Hematopoietic multipotent progenitor cell treated with erythropoietin and hydrocortisone succinate and interleukin-3 and kit ligand, for 4 days (in vitro differentiated cells): ENCODE measurements at places on chromosomes 13 and 19.

- DNase-seq, result peak; percentile 11
Measured at GRCh38 chr19:17246681-17247425, 1.1 kb upstream of the NR2F6 start.

GRCh38 chr13:38577048-38577447, 109.8 kb upstream of the FREM2 start:
- DNase-seq, result peak; percentile 1

DNA sequence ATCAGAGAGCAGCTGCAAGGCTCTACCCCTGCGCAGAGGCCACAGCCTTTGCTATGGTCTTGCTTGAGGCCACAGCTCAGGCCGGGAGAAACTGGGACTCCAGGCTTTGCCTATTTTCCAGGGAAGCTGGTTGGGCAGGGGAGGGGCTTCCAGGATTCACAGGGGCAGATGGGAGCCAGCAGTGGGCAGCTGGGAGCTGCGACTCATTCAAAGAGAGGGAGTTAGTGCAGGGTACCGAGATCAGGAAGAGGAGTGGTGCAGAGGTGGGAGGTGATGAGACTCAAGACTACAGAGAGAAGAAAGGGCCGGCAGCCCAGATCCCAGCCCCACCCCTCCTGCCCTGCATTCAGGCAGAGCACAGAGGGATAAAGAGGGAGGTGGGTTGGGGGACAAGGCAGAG, 12.1 kb downstream of the ADGRE5 start:
- no peak for DNase-seq

DNA sequence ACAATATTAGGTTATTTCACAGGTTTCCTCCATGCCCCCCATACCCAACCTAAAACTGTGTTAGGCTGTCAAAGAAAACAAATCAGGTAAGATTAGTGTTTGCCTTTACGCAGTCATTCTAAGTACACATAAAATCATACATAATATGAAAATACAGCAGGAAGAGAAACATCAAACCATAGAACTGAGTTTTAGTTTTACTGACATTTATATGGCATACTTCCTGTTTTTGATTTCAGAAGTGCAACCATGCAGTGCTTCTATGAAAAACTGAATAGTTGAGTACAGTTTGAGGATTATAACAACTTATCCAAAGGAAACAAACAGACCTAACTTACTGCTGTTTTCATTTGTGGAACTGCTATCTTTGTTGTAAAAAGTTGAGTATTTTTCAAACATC, 91.3 kb downstream of the KCNRG start:
- DNase-seq, result no peak

DNA sequence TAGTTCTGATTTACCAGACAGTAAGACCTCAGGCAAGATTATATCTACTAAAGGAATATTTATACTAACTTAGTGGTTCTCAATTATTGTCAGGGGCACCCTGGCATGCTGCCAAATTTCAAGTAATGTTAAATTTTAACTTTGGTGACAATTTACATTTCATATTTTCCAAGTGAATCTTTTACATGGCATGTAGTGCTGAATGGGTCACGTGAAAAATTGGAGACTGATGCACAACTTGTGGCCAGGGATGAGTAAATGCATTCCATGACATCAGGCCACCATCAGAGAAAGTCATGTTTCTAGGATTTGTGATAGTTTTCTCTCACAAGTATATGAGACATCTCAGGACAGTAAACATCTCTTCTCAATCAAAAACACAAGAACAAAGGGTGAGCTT, 202.6 kb upstream of the SOX21 start:
- no peak for DNase-seq

- DNase-seq, result no peak
Measured at GRCh38 chr13:40566811-40567210, 99.6 kb downstream of the FOXO1 start.

DNA sequence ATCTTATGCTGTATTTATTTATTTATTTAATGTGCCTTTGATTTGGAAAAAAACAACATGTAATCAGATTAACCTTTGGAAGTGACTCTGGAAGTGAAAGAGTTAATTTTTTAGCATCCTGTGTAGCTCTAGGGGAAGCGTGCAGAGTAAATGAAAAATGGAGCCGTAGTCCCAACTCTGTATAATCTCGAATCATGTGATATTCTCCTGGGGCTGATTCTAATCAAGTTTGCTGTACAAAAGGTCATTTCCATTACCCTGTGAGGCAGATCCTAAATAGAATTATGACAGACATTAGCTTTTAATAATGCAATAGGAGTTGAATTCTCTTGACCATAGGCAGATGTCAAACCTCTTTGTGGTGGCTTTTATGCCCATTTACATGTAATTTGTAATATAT, 238.6 kb upstream of the CSNK1A1L start:
- no peak for DNase-seq

DNA sequence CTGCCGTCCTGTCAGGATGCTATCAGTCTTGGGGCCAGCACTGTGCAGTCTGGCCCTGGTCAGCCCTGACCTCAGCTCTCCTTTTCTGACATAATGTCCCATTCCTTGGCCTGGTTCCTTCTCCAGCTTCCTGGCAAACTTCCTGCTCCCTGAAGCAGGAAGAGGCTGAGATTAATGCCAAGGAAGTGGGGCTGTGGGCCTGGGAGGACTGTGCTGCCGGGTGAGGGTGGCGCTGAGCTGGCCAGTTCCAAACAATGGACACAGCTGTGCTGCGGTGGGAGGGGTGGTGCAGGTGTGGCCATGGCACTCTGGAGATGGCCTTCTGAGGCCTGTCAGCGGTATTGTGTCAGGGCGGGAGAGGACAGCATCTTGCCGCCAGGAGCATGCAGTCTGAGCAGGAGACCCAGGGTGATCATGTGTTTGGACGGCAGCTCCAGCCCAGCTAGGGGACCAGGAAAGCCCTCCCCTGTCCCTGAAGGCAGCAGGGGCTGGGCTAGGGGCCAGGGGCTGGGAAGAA, 30.9 kb downstream of the TUBA3C start:
- DNase-seq, result no peak

DNA sequence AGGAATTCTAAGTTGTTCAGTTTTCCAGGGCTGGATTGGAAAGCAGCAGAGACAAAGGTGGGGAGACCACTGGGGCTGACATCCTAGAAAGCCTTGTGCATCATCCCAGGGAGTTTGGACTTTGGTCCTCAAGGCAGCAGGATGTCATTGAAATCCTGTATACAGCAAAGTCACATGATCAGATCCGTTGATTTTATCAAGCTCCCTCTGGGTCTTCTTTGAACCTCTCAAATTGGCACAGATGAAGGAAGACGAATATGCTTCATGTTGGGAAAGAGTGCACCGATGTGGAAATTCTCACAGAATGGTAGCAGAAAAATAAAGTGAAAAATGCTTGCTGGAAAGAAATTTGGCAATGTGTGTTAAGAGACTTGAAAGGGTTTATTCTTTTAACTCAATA, 149.8 kb upstream of the TMTC4 start:
- no peak for DNase-seq

- no peak for DNase-seq
Measured at GRCh38 chr13:33932769-33933406, 114.9 kb downstream of the RFC3 start.

GRCh38 chr13:43107780-43108179, 84.4 kb downstream of the DNAJC15 start:
- no peak for DNase-seq

- no peak for DNase-seq
Measured at GRCh38 chr19:33445442-33446329, 72.2 kb downstream of the CEBPG start.

- no peak for DNase-seq
Measured at GRCh38 chr13:46893221-46893740, 3.6 kb downstream of the HTR2A start.

DNA sequence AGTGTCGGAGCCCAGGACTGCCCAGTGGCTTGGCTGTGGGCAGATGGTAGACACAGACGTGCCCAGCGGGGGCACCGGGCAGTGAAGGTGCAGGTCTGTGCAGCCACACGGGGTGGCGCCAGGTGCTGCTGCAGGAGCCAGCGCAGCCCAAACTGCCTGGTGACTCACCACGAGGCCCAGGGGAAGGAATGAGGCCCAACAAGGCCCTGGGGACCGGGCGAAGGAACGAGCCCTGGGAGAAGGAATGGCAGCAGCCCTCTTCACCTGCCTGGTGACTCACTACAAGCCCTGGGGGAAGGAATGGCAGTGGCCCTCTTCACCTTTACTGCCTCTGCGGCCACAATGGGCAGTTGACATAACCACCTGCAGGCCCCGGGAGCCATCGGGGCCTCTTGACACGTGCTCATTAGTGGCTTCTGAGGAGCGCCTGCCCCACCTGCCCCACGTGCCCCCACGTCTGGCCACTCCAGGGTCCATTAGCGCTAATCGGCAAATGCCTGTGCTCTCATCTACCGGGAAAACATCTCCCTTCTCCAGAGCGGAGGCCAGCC, 9.3 kb downstream of the MED16 start:
- no peak for DNase-seq

DNA sequence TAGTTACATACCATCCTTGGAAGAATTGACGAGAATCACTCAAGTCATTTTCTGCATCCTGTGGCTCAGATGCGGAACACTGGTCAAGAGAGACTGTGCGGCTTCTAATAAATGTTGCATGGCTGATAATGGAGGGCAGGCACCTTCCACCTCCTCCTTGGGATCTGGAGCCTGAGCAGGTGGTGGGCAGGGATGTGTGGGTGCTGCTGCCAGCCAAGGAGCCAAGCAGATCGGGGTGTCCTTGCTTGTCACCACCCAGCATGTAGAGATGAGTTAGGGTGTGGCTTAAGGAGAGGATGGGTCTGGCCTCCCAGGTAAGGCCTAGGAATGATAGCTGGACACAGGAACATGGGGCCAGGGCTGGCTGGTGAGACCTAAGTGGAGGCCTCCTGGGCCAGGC, 17.5 kb downstream of the GPI start:
- no peak for DNase-seq

GRCh38 chr19:16067205-16067938, 8.9 kb upstream of the TPM4 start:
- peak; percentile 69 for DNase-seq

DNA sequence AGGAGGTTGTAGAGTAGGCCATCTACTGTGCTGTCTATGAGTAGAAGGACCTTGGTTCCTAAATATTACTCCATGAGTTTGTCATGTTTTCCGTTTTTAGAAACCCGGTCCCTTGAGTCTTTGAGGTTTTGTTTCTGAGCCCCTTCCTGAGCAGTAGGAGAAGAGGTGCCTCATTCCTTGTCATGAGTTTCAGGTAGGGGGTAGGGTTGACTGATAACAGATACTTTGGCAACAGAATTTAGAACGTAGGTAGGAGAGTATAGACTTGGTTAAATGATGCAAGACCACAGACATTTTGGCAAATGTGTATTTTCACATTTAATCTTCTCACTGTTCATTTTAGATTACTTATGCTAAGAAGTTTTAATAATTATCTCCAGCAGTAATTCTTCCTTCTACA, 24.6 kb downstream of the LMO7 start:
- no peak for DNase-seq

DNA sequence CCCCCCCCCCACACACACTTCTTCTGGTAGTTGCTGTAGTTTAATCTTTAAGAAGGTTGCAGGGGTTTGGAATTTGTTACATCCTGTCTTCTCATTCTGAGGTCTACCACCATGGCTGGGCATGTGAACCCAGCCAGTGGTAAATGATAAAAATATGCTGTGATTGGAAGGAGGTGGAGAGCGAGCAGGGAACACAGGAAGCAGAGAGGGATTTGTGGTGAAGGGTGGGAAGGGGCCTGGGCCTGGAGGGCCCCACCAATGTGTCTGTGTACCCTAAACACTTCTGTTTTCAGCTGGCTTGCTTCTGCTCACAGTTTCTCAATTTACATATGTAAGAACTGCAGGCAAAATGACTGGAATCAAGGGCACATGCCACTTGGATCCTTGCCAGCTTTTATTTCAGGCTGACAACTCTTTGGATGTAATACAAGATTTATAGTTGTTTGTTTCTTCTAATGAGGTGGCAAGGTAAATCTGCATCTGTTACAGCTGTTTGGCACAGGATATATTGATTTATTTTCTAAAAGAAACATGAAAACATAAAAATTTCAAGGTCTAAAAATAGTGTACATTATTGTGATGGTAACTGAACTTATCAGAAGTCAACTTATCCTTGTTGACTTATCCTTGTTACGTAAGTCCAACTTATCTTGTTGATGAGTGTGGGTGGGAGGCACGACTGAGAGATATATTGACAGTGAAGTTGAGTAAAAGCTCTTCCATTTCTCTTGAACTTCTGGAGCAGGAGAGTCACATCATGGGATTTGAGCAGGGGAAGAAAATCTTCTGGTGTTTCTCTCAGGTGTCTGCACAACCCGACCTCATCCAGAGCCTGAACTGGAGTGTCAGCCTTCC, 313.2 kb downstream of the SHISA2 start:
- peak; percentile 22 for DNase-seq

DNA sequence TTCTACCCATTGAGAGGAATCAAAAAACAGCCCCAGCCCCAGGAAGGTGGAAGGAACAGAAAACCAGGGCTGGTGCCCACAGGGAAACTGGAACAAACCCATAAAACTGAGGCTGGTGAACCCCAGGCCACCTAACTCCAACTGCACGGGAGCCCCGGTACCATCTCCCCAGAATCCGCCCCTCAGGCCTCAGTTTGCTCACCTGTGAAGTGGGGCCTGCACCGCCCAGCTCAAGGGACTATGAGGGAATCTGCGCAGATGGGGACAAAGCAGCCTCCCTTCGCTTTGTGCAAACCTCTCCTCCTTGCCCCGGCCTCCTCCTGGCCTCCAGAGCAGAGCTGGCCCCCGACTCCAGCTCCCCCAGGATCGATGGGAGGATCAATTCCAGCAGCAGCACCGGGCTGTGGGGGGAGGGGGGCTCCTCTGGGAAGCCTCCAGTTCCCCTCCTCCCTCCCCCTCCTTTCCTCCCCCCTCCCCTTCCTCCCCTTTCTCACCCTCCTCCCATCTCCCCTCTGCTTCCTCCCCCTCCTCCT, 9.1 kb upstream of the ONECUT3 start:
- no peak for DNase-seq

GRCh38 chr19:9848762-9849161, 13.6 kb downstream of the PIN1 start:
- no peak for DNase-seq

- no peak for DNase-seq
Measured at GRCh38 chr13:53747825-53748224, 719.2 kb downstream of the OLFM4 start.
